Hematopoietic multipotent progenitor cell treated with erythropoietin and hydrocortisone succinate and interleukin-3 and kit ligand, for 6 days (in vitro differentiated cells): ENCODE measurements at places on chromosomes 2 and 18.

DNA sequence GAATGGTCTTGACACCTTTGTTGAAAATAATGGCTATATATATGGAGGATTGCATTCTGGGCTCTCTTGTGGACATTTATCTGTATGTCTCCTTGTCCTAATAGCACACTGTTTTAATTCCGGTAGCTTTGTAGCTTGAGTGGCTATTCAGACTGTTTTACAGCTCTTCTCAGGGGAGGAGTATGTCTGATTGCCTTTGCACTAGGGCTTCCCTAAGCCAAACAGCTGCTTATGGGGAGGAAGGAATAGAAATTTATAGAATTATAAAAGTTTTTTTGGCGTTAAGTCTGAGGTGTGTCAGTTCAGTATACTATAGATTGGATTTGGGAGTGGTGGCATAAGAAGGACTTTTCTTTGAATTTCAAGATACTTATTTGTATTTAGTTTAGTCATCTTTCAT lies 12.6 kb downstream of the SEH1L start:
- no peak for DNase-seq

- DNase-seq = peak; percentile 95
Observed at GRCh38 chr2:43210467-43211303, 15.7 kb downstream of the ZFP36L2 start.

DNA sequence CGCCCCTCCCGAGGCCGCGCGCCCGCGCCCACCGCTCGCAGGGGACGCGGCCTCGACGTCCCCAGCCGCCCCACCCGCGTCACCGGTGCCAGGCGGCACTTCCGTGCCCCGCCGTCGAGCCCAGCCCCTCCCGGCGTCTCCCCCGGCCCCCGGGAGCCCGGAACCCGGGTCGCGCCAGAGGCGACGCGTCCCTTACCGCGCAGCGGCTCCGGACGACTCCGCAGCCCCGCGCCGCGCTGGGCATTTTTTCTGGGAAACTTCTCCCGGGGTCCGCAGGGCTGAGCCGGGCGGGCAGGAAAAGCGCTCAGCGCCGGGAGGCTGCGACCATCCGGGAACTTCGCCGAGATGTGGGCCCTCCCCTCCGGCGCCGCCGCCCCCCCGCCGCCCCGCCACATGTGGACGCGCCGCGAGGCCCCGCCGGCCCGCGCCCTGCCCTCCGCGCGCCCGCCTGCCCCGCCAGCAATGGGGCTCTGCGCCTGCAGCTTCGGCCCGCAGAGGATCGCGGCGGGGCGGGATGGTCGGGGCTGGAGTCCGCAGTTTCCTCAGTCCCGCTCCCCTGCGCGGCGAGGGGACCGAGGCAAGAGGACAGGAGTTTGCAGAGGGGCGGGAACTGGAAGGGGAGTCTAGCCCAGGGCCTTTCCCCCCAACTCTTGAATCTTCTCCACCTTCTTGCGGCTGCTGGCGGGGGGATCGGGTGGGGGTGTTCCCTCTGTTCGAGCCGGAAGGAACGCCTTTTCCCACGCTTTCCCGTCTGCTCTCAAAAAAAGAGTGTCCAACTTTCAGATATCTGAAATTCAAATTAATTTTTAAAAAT lies 81.5 kb downstream of the CHRNA1 start:
- peak; percentile 46 for DNase-seq

GRCh38 chr2:227161947-227162346 lies 2.1 kb downstream of the COL4A4 start:
- no peak for DNase-seq

GRCh38 chr2:112074506-112074905 lies 19.4 kb downstream of the TMEM87B start:
- no peak for DNase-seq

GRCh38 chr2:221551864-221552263 lies 20.2 kb downstream of the EPHA4 start:
- no peak for DNase-seq

- DNase-seq = no peak
Observed at GRCh38 chr18:11468617-11469016, 140.8 kb upstream of the SLC35G4 start.

- no peak for DNase-seq
Observed at GRCh38 chr2:69184224-69184623, 171.2 kb downstream of the ANTXR1 start.
